ENCODE measurements at places on chromosomes 12 and 14.

DNA sequence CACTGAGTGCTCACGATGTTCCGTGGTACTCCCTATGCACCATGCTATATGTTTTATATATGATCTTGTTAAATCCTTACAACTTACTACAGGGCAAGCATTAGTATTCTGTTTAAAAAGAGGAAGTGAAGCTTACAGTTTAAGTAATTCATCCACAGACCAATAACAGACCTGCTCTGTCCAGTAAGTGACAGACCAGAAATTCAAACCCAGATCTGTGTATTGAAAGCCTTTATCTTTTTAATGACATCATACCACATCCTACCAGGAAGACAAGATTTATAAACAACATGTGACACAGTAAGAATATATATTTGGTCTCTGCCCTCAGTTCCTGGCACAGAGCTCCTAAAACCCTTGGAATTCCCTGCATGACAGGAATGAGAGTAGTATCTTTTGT lies 206.5 kb downstream of the STXBP6 start:
- no peak for DNase-seq

GRCh38 chr12:67594888-67595287 lies 53.7 kb upstream of the DYRK2 start:
- DNase-seq = no peak

- DNase-seq = no peak
These were observed 364.9 kb downstream of the NRXN3 start for GRCh38 chr14:78535041-78535440.

GRCh38 chr12:105600911-105601545 lies 270.5 kb downstream of the C12orf75 start:
- DNase-seq = no peak

Measured in AG04450 (cell line).